ENCODE measurements at places on chromosomes 4 and X.

DNA sequence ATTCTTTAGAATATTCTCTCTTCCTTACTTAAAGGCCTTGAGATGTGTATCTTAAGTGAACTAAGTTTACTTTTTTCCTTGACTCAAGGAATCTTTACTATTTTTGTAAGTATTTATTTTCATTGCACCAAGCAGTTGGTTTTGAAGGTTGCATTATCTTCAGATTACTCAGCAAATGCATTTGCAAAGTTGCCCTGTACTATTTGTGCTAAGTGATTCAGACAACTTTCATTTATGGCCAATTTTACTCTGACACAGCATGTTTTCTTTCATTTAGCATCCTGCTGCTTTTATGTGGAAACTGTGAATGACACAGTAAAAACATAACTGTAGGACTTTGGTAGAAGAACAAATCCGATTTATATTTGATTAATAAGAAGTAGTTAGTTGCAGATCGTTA, 191.0 kb downstream of the CCSER1 start:
- no peak for DNase-seq

DNA sequence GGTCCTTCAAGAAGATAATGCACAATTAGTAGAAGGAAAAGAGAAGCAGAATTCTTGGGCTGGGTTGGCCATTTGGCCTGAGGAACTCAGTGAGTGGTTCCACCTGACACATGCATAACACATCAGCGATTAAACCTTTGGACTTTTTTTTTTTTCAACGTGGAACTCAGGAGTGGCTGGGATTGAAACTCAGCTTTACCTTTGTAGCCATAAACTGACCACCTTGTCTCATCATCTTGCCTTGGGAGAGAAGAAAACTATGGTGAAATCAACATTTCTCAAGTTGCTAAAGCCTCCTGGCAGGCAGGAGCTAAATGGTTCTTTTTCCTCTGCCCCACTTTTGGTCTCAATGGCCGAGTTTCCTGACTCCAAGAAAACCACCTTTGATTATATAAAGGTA, 16.3 kb downstream of the PTTG2 start:
- no peak for DNase-seq

- no peak for DNase-seq
Observed at GRCh38 chrX:36462142-36462541, 542.6 kb downstream of the CFAP47 start.

DNA sequence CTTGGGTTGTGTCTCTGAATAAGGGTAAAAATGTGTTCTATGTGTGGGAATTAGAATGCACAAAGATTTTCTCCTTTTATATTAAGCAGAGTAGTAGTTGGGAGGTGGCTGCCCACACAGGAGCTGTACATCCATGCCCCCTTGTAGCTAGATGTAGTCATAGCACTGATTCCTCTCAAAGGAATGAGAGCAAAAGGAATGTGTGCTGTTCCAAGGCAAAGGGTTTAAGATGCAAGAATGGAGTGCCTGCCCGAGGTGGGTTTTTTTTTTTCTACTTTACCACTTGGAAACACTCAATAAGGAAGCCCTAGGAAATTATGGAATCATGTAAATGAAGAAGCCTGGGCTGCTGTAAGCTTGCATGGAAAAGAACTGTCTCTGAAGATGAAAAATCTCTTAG, 2183.2 kb upstream of the AGA start:
- DNase-seq = no peak

DNA sequence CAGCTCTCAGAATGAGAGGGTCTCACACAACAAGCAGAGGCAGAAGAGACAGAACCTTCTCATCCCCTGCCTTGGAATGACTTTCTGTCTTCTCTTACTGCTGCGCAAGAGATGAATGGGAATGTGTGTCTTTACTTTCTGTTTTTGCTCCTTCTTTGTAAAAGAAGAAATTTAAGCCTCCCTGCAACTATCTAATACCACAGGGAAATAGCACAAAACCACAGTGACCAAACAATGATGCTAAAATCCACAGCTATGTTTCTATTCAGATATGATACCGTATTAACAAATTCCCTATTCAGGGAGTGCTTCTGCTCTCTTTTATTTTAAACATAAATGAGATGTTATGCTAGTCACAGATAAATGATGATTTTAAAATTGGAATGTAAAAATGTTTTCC, 173.8 kb upstream of the RAI2 start:
- no peak for DNase-seq

DNA sequence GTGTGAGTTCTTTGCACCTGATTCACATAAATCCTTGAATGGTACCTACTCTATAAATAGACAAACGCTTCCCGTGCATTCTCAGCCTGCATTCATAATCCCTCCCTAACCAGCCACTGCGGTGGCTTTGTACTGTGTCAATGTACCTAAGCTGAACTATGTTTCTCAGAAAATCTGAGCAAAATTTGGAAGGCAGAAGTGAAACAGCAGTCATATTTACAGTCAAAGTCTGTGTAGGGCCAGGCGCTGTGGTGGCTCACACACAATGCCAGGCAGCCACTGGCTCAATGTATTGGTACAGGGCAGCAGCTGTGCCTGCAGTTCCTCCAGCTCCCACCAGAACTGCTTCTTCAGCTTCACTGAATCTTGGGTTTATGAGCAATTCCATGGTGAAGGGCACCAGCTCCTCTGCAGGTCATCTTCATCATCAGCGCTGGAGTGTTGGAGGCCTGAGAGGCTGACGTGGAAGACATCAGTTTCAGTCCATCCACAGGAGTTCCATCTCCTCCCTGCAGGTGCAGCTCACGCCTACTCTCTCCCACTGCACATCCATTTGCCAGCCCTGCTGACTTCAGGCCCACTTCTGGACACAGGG, 32.3 kb upstream of the IRF2 start:
- no peak for DNase-seq

GRCh38 chr4:169256856-169257761, 13.6 kb downstream of the SH3RF1 start:
- DNase-seq = no peak

DNA sequence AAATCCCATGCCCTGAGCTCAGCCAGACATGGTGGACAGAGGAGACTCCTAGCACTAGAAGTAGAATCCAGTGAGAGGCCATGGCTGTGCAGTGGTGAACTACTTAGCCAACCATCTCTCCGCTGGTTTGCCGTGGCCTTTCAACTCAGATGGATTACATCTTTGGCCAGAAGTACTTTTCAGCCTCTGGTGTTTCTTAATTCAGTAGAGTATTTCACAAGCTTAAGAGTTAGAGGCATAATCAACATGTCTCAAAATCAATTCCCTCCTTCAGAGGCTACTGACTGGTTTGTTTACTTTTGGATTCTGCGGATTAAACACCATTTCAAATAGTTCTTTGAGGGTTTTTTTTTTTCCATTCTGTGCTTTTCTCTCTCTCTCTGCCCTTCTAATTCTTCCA, 91.1 kb upstream of the PGRMC2 start:
- no peak for DNase-seq

- DNase-seq = no peak
Observed at GRCh38 chr4:3467601-3468031, 4.5 kb downstream of the DOK7 start.

All from stimulated activated CD4-positive, alpha-beta T cell treated with anti-CD3 and anti-CD28 coated beads, TNF-alpha, amount 100 ng/mL, for 24 hours (primary cell).